SK-N-SH treated with all-trans-retinoic acid at 6 μM for 48 hours (cell line): ENCODE measurements at places on chromosomes 6 and 20.

GRCh38 chr6:142822383-142822782, 122.6 kb downstream of the HIVEP2 start:
- no peak for ATAC-seq

GRCh38 chr20:11483697-11484096, 434.0 kb upstream of the BTBD3 start:
- no peak for ATAC-seq

- no peak for ATAC-seq
Measured at GRCh38 chr20:32917191-32917950, 58.6 kb downstream of the EFCAB8 start.

GRCh38 chr6:106273087-106273486, 52.5 kb downstream of the ATG5 start:
- no peak for ATAC-seq

DNA sequence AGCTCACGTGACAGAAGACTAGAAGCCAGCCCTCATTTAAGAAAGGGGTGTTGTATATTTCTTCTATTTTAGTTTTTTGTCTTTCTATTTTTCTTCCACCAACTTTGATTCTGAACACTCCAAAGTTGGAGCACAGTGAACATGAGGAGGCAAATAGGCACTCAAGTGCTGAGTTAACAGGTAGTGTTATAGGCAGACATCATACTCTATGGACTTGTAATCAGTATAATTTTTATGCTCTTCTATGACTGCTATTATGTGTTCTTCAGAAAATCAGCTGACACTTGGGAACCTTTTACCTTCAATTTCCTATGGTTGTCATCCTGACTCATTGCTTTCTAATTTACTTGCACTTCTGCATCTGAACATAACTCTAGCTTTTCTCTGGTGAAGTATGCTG, 396.3 kb upstream of the EYS start:
- ATAC-seq = no peak

DNA sequence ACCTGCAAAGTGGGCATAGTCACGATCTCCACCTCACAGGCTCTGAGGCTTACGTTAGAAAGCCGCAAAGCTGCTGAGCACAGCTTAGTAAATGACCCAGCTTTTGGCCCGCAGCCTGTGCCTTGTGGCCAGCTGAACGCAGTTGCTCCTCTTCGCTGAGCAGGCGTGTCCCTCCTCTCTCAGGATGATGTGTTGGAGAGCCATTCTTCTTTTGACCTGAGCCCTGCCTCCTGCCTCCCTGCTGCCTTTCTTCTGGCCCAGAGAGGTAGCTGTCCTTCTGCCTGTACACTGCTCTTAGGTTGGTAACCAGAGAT, 47.6 kb upstream of the MYL9 start:
- ATAC-seq = peak; percentile 14; the same call in 2 of the 3 replicates

DNA sequence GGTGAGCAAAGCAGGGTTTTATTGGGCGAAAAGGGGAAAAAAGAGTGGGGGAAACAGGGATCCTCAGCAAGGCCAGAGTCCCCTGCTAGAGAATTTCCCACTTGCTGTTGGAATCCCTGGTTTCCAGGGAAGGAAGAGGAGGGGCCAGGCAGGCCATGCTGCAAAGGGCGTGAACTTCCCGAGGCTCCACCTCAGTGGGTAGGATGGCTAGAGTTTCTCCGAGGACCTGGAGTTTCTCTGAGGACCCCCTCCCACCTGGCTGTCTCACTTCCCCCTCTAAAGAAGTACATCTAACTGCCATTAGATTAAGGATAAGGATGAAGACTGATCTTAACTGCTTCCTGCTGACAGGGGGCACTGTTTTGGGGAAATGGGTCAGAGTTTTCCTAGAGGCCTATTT, 1239.3 kb upstream of the GJE1 start:
- ATAC-seq = no peak

GRCh38 chr6:154510144-154510905, at the start of gene CNKSR3:
TSS of gene CNKSR3 (minus strand) at chr6:154510685. CDS start at chr6:154510114, 571 bp downstream.
- peak; percentile 92 for ATAC-seq

DNA sequence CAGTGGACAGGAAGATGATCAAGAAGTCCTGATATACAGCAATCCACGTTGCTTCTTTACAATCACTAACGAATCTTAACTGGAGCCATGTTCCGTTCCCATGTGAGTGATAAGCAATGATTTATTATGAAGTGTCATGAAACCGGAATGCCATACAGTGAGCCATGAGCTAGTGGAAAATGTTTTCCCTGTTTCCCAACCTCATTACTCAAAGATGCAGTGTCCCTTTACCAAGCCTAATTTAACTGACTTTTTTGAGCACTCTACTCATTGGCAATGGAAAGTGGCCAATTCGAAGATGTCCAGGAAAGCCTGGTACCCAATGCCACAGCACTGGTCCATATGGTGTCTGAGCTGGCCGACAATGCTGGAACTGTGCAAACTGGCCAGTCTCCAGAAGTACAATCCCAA, 148.3 kb downstream of the ZNF217 start:
- no peak for ATAC-seq

DNA sequence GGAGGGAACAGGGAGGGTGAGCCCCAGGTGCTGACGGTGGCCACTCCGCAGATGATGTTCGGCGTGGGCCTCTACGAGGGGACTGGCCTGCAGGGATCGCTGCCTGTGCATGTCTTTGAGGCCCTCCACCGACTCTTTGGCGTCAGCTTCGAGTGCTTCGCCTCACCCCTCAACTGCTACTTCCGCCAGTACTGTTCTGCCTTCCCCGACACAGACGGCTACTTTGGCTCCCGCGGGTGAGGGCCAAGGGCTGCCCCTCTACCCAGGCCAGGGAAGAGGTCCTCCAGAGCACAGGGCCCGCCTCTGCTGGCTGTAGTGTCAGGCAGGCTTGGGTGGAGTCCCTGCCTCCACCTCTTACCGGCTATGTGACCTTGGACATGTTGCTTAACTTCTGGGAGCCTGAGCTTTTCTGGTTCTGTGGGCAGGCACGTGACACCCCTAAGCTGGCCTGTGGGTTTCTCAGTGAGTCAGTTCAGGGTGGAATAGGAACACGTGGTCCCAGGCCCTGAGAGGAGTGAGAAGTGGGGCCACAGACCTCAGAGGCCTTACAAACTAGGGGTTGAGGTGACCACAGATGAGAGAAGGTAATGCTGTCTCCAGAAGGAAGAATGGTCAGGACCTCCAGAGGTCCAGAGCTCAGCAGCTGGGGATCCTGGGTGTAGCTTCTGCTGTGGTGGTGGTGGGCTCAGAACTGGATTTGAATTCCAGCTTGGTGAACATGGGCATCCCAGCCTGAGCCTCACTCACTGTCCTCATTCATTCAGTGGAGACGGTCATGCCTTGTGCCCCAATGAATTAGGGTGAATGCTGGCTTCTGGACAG, 11.9 kb downstream of the PCIF1 start:
- ATAC-seq = no peak

DNA sequence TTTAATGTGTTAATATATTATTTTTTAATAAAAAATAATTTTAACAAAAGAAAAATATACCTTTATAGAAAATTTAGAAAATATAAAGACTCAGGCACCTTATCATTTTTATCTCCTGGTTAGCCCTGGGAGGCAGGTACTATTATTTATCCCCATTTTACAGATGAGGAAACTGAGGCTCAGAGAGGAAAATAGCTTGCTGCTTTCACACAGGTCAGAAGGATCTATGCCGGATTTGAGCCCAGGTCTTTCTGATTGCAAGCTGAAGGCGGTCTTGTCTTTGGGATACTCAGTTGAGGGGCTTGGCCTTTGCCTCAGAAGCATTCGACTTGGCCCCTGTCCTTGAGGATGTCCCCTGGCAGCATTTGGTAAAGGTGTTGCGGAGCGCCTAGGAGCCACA, 11.5 kb upstream of the OSER1 start:
- no peak for ATAC-seq

GRCh38 chr6:168018664-168019063, 21.2 kb downstream of the KIF25 start:
- ATAC-seq = no peak

- no peak for ATAC-seq
Measured at GRCh38 chr20:24723647-24724352, 225.3 kb upstream of the CST7 start.

GRCh38 chr6:81818901-81819361, 66.5 kb upstream of the TENT5A start:
- ATAC-seq = no peak

GRCh38 chr6:169529931-169530751, 171.7 kb downstream of the WDR27 start:
- ATAC-seq = peak; percentile 98

DNA sequence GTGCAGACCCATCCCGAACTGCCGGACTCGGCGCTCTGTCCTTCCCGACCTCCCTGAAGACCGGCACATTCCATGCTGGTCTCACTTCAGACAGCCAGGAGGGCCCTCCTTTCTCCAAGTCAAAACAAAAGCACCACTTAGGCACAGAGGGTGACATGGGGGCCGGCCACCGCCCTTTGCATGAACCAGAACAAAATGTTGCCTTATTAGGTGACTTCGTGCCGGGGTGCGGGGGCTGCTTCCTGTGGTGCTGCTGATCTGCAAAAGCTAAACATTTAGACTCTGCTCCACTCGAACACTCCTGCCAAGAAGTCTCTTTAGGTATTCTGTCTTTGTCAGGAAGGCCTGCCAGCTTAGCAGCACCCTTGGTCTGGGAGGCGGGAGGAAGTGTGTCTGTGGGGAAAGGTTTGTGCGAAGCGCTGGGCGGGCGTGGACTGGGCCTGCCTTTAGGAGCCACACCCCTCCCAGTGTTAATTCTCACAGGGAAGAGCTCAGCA, 133.8 kb downstream of the SMOC2 start:
- no peak for ATAC-seq

DNA sequence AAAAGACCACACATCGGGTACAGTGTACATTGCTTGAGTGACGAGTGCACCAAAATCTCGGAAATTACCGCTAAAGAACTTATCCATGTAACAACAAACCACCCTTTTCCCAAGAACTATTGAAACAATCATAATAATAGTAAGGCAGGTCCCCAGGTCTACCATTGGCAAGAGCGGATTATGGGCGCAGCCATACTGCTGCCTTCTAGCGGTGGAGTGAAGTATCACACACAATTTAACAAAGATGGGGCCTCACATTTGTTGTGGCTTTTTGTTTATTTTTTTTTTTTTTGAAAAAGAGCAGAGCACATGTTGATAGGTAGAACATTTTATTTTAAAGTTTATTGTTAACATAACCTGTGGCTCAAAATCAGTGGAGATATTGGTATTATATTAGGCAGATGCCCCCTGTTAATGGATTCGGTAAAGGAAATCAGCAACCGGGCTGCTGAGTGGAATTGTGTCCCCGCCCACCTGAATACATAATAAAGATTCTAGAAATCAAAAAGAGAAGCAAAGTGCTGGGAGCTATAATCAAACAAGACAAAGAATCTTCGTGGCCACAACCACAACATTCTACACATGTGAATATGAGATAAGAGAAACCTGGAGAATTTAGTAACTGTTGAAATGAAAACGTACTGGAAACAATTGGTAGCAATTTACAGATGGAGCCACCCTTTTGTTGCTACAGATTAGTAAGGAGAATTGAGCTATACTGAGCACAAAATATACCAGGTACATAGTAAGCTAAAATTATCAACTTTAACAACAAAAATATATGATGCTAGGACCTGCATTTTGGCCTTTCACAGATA, 94.2 kb upstream of the EXOC2 start:
- ATAC-seq = peak; percentile 79

DNA sequence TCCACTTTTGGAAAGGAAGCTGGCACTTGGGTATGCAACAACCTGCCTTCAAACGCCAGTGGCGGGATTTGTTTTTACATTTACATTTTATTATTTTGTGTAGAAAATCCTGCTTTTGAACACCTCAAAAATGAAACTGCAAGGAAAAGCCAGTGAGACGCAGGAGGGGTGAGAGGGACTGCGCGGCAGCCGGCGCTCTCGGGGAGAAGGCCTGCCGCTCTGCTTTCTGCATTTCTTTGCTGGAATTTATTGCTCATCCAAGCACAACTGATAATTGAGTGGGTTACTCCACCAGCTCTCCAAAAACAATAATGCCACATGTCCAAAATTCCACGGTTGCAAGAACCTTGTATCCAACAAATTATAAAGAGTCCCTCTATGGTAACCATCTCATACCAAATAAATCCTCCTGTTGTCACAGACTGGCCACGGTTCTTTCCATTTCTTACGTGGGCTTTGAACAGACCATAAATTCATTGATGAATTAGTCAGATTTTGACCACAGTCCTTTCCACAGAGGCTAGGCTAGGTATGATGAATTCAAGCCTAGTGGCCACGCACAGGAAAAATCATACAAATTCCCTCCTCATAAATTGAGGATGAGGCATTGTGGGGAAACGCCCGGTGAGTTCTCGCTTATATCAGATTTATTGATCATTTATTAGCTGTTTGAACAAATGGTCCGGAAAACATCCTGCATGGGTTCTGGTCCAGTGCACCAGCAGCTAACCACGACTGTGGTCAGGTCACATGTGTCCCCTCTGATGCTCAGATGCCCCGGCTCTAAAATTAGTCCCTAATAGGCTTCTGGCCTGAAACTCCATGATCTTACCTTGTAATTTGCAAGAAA, 31.6 kb upstream of the FOXC1 start:
- no peak for ATAC-seq

GRCh38 chr20:20483328-20483727, 115.4 kb downstream of the INSM1 start:
- ATAC-seq = no peak

DNA sequence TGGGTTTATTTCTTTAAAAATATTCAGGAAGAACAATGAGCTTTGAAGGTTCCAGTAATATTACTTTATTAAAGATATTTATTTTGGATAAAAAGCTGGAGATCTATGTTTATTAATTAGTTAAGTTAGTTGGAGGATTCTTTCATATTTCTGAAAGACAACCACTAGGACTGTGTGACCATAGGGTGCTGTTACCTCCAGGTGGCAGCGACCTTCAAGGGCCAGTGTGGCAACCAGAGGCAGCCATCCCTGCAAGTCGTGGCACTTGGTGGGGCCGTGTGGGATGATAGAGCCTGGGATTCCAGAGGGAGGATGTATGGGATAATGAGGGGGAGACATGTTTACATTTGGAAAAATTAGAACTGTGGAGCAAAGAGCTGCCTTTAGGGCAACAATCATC, 95.5 kb upstream of the SCP2D1 start:
- no peak for ATAC-seq

DNA sequence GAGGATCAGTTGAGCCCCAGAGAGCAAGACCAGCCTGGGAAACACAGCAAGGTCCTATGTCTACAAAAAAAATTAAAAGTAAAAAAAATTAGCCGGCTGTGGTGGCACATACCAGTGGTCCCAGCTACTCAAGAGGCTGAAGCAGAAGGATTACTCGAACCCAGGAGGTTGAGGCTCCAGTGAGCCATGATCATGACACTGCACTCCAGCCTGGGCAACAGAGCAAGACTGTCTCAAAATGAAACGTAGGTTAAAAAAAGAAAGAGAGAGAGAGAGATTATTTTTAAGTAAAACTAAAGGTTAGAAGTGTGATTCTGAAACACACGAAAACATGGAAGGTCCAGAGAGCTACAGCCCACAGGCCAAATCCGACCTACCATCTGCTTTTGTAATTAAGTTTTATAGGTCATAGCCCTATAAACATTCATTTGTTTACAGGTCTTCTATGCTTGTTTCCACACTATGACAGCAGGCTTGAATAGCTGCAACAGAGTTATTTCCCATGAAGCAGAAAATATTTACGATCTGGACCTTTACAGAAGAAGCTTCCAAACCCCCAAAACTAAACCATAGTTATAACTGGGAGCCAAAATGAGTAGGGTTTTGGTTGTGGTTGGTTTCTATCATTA, 279.7 kb downstream of the GMDS start:
- ATAC-seq = no peak

GRCh38 chr6:27238010-27238983, 9.2 kb upstream of the PRSS16 start:
- ATAC-seq = peak; percentile 51
